Eye (tissue), 1 donor: ENCODE measurements at places on chromosomes 5 and 9.

- DNase-seq = no peak
Measured at GRCh38 chr5:122967085-122967484, 69.4 kb downstream of the PPIC start.

GRCh38 chr9:22508790-22509189 is 62.2 kb downstream of the DMRTA1 start:
- no peak for DNase-seq

DNA sequence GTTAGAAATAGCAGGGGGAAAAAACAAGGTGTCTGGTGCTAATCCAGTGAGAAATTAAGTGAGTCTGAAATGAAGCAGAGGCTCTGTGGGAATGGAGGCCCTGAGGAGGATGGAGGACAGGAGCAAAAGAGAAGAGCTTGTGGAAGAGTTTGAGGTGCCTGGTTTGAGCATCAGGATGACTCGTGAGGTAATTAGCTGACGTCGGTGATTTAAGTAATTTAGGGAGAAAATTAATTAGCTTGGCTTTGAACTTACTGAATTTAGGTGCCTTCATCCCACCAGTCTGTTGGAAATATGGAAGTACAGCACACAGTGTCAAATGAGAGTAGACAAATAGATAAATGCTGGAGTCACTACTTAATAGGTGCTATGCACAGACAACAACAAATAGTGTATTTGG is 103.0 kb upstream of the CDH6 start:
- no peak for DNase-seq

- peak; percentile 22 for DNase-seq
Measured at GRCh38 chr5:123007182-123007581, 29.3 kb downstream of the PPIC start.

DNA sequence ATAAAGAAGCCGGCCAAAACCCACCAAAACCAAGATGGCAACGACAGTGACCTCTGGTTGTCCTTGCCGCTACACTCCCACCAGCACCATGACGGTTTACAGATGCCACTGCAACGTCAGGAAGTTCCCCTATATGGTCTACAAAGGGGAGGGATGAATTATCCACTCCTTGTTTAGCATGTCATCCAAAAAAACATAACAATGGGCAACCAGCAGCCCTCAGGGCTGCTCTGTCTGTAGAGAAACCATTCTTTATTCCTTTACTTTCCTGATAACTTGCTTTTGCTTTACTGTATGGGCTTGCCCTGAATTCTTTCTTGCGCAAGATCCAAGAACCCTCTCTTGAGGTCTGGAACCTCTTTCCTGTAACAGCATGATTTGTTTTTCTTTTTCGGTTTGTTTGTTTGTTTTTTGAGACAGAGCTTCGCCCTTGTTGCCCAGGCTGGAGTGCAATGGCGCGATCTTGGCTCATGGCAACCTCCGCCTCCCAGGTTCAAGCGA is 2.0 kb upstream of the UAP1L1 start:
- no peak for DNase-seq

DNA sequence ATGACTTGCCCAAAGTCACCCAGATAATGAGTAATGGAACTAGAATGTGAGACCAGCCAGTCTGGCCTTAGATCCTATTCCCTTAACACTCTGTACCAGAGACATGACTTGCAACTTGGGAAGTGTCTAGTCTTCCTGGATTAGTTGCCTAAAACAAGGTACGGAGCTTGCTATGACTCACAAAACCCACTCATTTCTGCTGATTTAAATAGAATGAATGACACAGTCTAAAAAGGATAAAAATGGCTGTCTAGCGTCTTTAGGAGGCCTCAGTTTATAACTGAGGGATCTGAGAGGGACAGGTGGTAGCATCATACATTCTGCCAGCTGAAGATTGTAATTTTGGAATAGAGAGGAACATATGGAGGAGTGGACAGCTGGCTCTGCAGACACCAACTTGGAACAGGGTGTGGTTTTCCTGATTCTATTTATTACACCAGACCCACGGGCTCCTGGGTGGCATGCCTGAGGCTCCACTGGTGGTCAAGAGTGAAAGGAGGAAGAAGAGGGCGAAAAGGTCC is 62.7 kb downstream of the ABLIM3 start:
- no peak for DNase-seq

GRCh38 chr9:137064027-137064879 is 6.1 kb downstream of the SAPCD2 start:
- peak; percentile 82 for DNase-seq

DNA sequence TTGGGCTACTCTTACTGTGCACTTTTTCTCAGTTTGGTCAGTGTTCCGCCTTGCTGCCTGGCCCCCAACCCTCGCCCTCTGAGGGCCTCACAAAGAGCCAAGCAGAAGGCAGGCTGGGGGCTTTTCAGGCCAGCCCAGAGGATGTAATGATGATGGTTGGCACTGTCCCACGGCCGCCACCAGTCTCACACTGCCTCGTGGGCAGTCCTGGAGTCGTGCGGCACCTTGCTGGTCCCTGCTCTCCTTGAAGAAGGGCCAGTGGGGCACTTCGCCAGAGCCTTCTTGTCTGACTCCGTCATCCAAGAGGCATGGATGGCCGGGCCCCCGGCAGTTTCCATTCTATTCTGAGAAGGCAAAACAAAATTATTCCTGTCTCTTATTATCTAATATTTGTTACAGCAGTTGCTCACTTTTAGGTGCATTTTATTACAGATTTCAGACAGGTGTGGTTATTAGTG is 21.0 kb downstream of the TENT4A start:
- DNase-seq = no peak

DNA sequence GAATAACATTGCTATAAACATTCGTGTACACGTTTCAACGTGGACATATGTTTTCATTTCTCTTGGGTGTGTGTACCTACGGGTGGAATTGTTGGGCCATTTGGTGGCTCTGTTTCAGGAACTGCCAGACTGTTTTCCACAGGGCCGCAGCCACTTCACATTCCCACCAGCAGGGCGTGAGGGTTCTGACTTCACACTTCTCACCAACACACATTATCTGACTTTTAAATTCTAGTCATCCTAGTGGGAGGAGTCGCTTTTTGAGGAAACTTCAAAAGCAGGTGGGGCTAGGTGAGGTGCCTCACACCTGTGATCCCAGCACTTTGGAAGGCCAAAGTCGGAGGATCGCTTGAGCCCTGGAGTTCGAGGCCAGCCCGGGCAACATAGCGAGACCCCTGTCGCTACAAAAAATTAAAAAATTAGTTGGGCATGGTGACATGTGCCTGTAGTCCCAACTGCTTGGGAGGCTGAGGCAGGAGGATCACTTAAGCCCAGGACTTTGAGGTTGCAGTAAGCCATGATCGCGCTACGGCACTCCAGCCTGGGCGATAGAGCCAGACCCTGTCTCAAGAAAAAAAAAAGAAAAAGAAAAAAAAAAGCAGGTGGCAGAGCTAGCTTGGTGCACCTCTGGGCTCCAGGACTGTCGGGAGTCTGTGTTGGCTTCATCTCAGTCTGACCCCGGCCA is 28.5 kb downstream of the TSPAN17 start:
- DNase-seq = no peak

GRCh38 chr9:134180786-134181647 is 16.7 kb upstream of the RNU6ATAC start:
- DNase-seq = no peak

DNA sequence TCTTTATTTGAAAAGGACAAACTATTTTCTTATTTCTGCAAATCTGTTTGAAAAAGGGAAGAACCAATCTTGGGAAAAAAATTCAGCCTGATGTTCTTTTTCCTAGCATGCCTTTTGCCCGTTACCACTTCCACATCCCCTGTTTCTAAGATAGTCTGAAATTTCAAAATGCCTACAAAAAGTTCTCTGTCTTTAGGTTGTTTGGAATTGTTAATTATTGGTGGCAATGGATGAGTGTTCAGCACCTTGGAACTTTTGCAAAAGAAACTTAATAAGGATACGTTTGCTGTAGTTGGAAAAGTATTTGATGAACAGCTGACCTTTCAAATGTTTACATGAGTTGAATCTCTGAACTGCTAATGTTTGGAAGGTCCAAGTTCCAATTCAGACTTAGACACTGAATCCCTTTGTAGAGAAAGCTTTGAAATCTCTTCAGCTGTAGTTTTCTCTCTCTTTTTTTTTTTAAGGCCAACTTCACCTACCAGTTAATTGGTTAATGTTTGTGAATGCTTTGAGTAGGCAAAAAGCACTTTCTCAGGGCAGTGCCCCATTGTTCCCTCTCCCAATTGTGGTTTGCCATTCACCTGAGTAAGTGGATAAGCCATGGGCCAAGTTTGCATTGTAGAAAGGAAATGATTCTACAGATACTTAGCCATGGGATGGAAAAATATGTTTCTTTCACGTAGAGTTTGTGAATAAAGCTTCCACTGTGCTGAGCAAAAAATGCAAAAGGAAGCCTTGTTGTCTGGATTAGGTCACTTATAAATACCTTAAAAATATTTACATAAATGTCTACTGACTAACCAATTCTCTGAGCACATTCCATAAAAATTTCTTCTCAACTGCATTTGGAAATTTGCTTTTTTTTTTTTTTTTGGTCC is 156.4 kb upstream of the ELL2 start:
- DNase-seq = no peak

- peak; percentile 89 for DNase-seq
Measured at GRCh38 chr5:139105621-139106071, 92.5 kb downstream of the SIL1 start.

GRCh38 chr9:91174772-91175171 is 186.9 kb downstream of the AUH start:
- no peak for DNase-seq

- DNase-seq = peak; percentile 60
Measured at GRCh38 chr5:114305402-114306207, 56.3 kb upstream of the KCNN2 start.

GRCh38 chr5:167995844-167996425 is 295.5 kb upstream of the WWC1 start:
- DNase-seq = no peak

DNA sequence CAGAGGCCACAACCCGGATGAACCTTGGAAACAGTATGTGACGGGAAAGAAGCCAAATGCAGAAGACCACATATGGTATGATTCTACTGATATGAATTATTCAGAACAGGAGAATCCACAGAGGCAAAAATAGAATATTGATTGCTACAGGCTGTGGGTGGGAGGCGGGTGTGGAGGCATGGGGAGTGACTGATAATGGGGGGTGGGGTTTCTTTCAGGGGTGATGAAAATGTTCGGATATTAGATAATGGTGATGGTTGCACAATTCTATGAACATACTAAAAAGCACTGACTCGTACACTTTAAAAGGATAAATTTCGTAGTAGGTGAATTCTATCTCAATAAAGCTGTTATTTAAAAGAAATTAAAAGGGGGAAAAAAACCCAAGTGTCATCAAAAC is 10.7 kb downstream of the IL4 start:
- peak; percentile 38 for DNase-seq
